ENCODE measurements at places on chromosomes 4 and X.

DNA sequence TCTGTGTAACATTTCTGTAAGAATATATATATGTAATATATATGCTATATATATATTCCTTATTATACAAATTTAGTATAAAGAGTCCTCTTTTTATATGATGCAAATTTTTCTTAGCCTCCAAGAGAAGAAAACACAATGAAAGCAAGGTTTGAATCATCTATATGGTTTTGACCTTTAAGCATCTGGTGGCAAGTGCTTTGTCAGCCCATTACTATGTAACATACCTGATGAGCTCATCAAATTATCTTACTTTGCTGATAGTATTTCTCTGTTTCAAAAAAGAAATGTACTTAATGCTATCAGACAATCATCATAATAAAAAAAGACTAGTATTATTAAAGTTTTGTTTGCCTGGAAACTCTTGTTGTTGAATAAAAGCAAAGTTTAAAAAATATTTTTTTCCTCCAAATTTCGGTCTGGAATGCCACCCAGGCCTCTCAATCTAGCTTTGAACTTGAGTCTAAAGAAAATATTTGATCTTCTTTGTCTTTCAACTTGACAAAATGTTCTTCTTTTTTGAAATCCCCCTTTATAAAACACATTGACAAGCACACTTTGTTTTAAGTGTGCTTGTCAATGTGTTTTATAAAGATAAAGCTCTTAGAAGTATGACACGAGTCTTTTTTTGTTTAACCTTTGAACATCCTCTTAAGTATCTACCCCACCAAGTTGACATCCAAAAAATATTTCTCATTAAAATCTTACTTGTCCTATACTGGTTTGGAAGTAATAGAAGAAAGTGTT is 26.2 kb downstream of the ZNF330 start:
- no peak for DNase-seq

- no peak for DNase-seq
Observed at GRCh38 chrX:115642895-115643530, 82.0 kb downstream of the PLS3 start.

- DNase-seq, result no peak
Observed at GRCh38 chr4:100962698-100963097, 384.6 kb downstream of the PPP3CA start.

- DNase-seq, result no peak
Observed at GRCh38 chr4:99382745-99383360, 30.3 kb upstream of the ADH1C start.

DNA sequence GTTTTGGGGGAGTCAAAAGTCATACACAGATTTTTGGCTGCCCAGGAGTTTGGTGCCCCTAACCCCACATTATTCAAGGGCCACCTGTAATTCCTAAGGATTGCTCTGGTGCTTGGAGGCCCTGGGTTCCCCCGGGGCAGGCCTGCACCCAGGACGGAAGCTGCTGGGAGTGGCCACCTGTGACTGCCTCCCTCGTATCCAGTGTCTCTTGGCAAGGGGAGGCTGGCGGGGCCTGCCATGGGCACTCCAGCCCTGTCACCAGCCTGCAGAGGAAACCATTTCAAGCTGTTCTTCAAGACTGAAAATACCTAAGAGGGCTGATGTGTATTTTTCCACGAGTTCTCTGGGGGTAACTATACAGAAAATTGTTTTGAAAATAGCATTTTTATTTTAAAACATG is 24.5 kb upstream of the GPR78 start:
- DNase-seq, result no peak

DNA sequence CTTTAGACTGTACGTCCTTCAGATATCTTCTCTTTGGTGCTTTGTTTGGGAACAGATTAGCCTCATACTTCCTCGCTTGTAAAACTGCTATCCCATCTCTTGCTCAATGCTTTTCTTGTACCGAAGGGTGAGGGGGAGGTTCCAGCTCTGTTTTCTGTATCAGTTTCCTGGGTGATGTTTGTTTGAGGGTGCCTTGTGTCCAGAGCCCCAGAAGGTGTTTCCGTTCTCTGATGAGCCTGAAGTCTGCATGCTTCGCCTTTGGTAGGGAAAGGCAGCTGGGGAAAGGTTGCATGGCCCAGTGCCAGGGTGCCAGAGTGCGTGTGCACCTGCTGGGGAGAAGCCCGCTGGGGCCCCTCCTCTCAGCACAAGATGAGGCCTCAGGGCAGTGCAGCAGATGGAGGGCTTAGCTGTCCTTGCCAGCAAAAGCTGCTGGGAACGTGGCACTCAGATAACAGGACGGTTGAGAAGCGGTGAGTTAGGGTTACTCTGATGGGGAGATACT is 73.7 kb downstream of the TBL1X start:
- DNase-seq, result no peak

DNA sequence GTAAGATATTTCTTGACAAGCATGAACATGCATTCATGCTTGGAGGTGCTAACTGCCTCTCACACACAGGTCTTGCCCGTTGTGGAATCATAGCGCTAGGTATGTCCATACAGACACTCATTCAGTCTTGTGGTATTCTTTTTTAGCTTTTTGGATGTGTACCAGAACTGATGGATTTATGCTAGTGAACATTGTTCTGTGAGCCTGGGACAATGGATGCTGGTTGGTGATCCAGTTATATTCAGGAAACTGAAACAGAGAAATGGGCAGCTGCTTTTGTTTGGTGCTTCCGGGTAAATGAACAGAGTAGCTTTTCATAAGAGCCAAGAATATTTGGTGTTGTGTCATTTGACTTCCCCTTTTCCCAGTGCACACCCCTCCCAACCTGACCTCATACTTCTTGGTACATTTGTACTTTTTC is 78.9 kb upstream of the SLC4A4 start:
- no peak for DNase-seq

- no peak for DNase-seq
Observed at GRCh38 chr4:22574880-22575279, 59.0 kb upstream of the ADGRA3 start.

DNA sequence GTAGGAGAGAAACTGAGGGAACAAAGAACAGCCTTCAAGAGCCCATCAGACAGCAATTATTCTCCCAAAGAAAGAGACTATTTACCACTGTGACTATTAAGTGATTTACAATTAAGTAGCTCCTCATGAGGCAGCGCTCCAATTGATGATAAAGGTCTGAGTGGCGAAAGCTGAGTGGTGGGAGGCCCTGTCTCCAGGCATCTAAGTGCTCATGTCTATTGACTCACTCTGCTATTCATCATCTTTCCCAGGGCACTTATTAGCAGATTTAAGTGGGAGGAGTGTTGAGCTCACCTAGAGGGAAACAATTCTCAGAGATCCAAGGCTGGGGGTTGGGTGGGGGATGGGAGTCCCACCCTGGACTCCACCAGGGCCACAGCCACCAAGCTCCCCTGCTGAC is 23.3 kb downstream of the AMER1 start:
- DNase-seq, result no peak

DNA sequence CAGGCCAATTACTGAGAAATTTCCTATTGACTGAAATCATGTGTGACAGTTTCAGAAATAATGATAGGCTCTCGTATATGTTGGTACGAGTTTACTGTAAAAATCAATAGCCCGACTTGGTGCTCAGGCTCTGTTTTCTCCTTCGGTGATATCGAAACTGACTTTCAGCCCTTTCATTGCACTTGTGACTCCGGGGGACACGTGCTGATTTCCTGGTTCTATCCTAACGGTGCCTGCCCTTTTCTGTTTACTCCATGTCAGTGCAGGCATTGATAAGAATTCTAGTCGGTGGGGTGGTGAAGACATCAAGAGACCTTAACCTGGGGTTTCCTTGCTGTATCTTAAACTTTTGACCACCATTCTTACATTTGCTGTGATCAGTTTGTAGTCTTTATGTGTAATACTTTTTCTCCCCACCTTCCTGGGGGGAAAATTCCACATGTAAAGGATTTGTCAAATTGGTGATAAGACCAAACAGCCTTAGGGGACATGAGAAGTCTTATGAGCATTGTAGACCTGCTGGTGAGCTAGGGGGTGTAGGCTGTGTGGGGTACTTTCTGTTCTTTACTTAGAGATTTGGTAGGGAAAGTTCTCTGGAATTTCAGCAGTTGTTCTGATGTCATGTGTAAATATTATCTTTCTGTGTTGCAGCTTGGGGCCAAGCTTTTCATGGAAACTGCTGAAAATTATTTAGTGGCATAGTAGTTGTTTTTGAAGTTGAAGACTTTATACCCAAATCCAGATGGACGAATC is 52.7 kb downstream of the TMEM131L start:
- no peak for DNase-seq

- DNase-seq, result no peak
Observed at GRCh38 chr4:137800861-137801260, 268.6 kb upstream of the PCDH18 start.

DNA sequence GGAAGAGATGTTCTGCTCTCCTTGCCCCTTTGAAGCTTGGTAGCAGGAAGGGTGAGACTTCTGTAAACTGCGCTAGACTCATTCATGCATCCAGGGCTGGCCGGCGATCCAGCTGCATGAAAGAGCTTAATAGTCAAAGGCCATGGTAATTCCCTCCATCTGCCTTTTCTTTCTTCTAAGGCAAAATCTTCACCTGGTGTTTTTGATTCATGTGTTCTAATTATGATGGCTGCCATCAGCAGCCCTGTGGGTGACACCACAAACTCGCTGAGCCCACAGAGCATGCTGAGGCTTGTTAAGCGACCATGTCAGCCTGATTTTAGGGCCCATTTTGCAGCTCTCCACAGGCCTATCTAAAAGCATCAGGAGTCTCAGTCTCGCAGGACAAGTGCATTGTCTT is 450.1 kb upstream of the TENM3 start:
- DNase-seq, result no peak

DNA sequence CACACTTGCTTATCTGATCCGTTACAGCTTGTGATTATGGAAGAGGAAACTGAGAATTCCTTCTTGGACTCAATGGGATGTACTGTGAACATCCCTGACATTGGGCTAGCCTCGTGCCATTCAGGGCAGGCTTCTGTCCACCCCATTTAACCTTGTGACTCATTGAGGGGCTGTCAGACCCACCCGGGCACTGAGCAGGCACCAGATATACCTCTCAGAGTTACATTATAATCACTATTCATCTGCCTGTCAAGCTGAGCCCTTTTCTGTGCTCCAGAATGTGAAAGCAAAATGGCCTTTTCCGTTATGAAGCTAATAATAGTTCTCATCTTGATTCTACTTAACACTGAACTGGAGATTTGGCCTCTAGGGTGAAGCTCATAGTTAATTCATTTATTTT is 170.6 kb upstream of the SCML1 start:
- DNase-seq, result no peak

- no peak for DNase-seq
Observed at GRCh38 chr4:125382995-125383394, 68.2 kb downstream of the FAT4 start.

DNA sequence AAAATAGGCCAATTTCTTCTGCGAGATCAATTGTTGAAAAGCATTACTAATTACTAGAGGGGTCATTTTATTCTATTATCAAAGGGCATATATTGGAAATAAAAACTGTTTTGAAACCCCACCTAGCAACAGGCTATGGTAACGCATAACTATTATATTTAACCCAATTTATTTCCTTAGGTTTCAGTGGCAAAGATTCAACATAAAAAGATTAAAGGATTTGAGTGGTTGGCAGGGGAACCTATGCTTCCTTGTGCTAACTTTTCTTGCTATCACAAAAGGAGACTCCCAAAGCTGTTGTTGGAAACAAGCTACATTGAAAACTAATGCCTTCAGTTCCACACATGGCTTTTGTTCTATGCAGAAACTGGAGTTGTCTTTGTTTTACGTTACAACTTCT is 166.9 kb upstream of the KLF3 start:
- no peak for DNase-seq

GRCh38 chr4:89658701-89659024 is 178.3 kb downstream of the SNCA start:
- no peak for DNase-seq

- no peak for DNase-seq
Observed at GRCh38 chr4:60019180-60019579, 1180.9 kb upstream of the ADGRL3 start.

DNA sequence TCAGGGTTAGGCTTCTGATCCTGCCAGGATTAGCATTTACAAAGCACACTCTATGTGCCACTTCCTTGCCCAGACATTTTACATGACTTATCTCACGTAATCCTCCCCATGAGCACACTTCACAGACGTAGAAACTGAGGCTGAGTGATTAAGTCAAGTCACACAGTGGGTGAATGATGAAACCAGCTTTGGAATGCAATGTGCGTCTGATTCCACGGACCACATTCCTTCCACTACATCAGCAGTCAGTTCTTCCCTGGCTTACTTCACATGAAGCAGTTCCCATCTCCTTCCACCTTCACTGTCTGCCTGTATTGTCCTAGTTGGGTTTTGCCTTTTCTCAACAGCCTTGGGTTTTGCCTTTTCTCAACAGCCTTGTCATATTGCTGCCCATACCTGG is 134.3 kb upstream of the PPARGC1A start:
- no peak for DNase-seq

GRCh38 chr4:165814256-165815020 is 58.6 kb upstream of the TLL1 start:
- DNase-seq, result no peak

Measured in activated CD8-positive, alpha-beta memory T cell treated with anti-CD3 and anti-CD28 coated beads for 1 hour (primary cell).